ENCODE measurements at places on chromosomes 12 and 14.

DNA sequence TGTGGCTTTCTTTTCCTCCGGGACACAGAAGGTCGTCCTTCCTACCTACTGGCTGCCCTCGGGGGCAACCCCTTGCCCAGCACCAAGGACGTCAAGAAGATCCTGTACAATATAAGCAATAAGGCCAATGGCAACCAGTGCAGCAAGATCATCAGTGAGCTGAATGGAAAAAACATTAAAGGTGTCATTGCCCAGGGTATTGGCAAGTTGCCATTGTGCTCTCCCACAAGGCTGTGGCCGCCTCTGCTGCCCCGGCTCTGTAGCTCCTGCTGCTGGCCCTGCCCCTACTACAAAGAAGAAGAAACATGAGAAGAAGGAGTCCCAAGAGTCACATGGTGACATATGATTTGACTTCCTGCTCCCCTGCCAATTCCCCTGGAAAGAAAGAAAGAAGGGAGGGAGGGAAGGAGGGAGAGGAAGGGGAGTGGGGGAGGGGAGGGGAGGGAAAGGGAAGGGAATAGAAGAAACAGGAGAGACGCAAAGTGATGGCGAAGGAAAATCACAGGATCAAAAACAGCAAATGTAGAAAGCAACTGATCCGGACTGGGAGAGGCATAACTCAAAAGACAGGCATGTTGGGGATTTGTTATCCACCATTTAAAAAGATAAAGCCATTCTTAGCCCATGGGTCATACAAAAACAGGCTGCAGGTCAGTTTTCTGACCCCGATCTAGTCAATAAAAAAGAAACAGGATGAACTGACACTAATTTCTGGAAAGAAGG lies 61.3 kb upstream of the RESF1 start:
- peak; percentile 75 for DNase-seq

- no peak for DNase-seq
These were observed 436.1 kb downstream of the DAD1 start for GRCh38 chr14:22152903-22153302.

DNA sequence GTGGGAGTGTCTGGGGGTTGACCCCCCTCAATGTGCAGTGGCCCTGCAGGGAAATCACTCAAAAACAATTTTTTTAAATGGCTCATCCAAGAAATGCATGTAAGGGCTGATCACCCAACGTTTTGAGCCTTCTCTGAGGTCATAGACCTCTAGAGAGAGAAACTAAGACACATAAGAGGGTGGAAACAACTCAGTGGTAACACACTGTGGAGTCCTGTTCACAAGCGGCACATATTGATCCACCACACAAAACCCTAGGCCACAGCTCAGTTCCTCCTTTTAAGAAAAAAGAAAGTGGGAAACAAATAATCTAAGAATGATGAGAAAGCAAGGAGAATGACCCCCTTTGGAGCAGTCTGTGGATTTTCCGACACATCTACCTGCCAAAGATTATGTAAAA lies 83.0 kb upstream of the METAP2 start:
- no peak for DNase-seq

GRCh38 chr14:76428611-76429010 lies 52.7 kb downstream of the ESRRB start:
- DNase-seq = no peak

DNA sequence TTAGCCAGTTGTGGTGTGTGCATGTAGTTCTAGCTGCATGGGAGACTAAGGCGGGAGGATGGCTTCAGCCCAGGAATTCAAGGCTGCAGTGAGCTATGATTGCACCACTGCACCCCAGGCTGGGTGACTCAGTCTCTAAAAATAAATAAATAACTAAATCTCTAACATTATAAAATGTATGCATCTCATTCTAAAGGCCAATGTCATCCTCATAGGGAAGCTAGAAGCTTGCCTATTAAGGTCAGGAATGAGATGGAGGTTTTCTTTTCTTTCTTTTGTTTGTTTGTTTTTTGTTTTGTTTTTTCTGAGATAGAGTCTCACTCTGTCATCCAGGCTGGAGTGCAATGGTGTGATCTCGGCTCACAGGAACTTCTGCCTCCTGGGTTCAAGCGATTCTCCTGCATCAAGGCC lies 48.8 kb upstream of the PAPLN start:
- no peak for DNase-seq

DNA sequence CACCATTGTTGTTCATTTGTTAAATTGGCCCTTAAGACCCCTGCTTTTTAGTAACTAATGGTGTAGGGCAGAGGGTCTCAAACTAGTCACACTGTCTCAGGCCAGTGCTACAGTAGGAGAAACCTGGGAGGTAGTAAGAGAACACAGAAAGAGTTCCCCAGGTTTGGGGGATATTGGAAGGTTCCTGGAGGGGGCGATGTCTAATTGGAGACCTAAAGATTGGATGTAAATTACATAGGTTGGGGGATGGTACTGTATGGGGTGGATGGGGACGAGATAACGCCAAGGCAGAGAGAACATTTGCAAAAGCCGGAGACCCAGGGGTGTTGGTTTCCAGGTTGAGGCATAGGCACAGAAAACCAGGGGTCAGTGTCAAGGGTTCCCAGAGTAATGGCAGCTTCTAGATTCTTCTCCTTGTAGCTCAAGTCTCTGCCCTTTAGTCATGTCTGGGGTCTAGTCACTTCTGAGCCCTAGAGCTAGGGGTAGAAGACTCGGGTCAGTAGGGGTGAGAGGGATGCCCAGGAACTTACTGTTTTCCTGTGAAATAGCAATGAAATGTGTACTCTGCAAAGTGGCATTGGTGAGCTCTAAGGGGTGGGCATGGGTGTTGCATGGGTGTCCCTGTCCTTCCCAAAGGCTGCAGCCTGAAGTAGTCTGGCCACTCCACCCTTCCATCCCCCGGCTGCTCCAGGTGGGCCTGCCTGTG lies 21.8 kb downstream of the PLEKHG3 start:
- DNase-seq = no peak

DNA sequence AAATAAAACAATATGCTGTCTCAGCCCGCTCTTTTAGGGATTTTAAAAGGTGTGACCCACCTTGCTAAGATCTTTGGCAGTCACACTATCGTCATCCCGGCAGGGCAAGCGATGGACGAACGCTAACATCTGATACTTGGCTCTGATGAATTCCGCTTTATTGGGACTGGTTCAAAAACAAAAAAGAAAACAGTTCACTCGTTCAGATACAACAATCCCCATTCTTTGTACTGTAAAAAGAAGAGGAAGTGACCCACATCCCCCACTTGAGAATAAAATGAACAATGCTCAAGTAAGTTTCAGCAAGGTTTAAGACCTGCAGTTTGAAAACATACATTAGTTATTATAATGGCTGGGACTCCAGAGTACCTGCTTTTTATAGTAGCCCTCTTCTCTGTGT lies 7.3 kb downstream of the GIT2 start:
- no peak for DNase-seq

DNA sequence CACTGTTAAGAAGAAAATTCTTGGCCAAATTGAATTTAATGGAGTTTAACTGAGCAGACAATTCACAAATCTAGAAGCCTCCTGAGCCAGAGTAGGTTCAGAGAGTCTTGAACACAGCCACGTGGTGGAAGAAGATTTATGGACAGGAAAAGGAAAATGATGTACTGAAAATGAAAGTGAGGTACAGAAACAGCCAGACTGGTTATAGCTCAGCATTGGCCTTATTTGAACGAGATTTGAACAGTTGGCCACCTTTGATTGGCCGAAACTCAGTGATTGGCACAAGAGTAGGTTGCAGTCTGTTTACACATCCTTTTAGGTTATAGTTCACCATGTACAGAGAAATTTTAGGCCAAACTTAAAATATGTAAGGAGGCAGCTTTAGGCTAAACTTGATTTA lies 9.9 kb downstream of the OAS2 start:
- DNase-seq = no peak
